ENCODE measurements at places on chromosomes 6 and 20. TPM values are rescaled to one million over a fixed set of nuclear protein-coding genes. Genes with fewer than 3 reads are reported as not detected.

DNA sequence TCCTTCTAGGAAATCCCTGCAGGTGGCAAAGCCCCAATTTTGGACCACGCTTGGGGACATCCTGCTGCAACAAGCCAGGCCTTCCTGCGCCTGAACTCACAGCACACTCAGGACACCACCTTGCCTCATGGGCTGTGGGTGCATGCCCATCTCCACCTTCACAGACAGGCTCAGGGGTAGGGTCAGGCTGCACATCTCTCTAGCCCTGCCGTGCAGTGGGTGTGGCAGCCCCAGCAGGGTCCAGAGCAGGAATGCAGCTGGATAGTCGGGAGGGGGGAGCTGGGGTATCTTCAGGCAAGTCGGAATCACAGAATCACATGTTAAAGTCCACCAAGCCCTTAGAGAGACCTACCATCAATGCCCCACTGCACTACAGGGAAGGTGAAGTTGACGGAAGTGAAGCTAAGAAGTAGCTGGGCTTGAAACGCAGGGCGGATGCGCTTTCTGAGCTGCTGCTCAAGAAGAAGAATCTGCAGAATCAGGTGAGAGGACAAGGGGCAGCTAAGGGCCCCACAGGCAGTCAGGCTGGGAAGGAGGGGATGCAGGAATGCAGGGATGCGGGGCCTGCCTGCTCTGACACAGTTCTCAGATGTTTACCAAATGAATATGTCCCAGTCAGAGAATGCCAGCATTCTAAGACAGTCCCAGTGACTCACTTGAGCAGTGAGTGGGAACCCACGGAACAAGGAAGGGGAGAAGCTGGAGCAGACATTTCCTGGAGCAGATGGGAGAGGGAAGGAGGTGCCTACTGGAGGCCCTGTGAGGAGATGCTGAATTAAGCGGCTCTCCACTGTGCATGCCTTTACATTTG, 11.3 kb downstream of the SERPINB6 start:
- DNase-seq, result no peak

- DNase-seq, result no peak
Observed at GRCh38 chr20:47097691-47098622, 203.3 kb downstream of the EYA2 start.

- no peak for DNase-seq
Observed at GRCh38 chr6:106442395-106442794, 81.9 kb downstream of the CRYBG1 start.

DNA sequence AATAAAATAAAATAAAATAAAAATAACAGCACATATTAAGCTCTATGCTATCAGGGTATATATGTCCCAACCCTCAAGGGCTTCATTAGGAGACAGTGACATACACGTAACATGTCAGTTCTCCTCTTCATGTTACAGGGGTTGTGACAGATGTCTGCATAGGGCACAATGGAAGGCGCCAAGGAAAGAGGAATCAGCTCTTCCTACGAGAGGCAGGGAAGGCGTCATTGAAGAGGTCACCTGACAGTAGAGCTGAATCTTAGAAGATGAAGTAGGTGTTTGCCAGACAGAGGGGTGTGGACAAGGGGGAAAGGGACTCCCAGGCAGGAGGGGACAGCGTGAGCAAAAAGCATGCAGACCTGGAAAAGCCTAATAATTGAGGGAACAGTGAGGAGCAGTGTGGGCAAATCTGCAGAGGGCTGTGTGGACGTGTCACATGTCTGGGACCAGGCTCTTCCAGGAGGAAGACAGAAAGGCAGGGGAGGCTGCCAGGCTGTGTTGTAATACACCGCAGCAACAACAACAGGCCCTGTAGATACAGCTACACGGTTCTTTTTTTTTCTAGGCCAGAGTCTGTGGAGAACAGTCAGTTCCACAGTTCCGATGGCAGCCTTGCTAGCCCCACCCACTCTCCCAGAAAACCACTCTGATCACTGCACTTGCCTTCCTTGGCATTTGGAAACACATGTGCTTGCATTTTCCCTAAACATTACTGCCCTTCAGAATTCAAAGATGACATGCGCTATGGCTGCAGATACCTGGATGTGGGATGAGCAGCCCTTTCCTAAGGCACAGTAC, 2.5 kb upstream of the FKBP5 start:
- DNase-seq, result no peak

GRCh38 chr6:150486048-150486447, 113.6 kb upstream of the PLEKHG1 start:
- no peak for DNase-seq

DNA sequence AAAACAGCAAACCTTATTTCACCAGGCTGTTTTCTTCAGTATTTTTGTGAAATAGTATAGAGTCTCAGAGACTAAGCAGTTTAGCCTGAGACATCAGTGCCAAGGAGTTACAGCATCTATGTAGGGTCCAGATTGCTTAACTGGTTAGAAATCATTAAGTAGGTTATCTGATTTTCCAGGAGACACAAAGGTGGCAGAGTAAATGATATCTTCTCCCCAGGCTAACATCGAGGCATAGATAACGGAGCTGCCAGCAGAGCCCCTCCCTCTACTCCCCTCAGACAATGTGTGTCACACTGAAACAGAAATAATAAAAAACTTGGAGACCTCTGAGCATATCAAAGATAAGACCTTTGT, 473.0 kb upstream of the CITED2 start:
- DNase-seq, result no peak

SLC18B1 gene
- 18.1 TPM for total RNA-seq

EYA2 gene
- total RNA-seq, result not detected

POU5F1 gene
- 1.9 TPM for total RNA-seq

ADGRF5 gene
- total RNA-seq, result 0.17 TPM

All from HCT116 (cell line).